ENCODE measurements at places on chromosomes 2 and 18.

DNA sequence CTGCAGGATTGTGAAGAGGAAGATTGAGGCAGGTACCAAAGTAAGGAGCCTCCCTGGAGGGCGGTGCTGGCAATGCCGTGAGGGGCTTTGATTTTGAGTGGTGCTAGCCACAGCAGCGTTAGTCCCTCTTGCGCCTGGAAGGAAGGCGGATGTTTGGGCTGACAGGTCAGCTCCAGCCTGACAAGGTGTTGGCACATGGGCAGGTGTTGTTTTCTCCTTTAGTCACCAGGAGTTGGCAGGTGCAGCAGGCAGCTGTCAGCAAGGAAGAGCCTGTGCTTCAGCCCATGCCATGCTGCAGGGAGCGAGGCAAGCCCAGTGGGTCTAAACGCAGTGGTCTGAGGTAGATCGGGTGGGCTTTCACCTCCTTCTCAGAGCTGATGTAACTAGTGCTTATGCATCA, 8.5 kb downstream of the SEC11C start:
- DNase-seq = no peak

DNA sequence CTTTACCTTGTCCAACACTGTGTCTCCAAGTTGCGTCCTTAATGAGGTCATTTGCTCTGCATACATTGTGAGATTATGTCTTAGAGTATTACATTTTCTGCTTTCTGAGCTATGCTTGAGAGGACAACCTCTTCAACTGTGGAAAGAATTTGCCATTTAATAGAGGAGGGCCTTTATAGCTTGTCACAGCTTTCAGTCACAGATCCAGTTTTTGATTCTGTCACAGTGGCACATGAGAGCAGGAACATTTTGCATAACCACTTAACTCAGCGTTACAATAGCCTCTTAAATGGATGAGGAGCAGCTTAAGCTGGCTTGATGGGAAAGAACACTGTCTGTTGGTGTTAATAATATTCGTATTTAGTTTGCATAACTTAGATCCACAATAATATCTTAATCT, 63.0 kb downstream of the RHBDD1 start:
- DNase-seq = no peak

GRCh38 chr2:202361108-202361507, 15.0 kb upstream of the BMPR2 start:
- DNase-seq = no peak

- DNase-seq = no peak
Measured at GRCh38 chr2:105375001-105375561, 23.8 kb downstream of the FHL2 start.

GRCh38 chr2:101256316-101256715, 3.6 kb downstream of the CNOT11 start:
- DNase-seq = no peak

DNA sequence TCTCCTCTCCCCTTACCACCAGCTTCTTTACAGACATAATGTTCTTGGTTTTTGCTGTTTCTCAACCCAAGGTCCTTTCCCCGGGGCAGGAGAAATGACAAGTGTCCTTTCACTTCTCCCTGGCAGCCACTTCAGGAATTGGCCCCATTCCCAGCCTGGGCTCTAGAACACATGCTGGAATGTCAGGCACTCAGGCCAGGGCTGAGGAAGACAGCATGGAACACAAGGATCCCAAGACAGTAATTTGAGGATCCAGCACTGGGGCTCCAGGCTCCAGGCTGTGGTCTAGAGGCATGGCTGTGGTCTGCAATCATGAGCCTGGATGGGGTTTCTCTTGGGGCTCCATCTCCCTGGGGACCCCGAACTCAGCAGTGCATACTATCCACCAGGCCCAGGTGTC, 201.4 kb downstream of the CELF4 start:
- no peak for DNase-seq

DNA sequence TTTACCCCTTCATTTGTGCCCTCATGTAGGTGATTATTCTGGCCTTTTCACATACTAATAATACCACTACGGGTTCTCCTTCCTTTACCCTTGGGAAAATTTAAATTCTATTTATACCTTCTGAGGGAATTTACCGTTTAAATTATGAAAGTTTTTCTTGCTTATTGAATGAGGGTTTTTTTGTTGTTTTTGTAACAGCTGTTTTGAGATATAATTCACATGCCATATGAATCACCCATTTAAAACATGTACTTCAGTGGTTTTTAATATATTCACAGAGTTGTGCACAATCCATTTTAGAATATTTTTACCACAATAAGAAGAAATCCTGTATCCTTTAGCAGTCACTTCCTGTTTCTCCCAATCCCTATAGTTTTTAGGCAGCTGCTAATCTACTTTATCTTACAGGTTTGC, 54.7 kb downstream of the EML4 start:
- DNase-seq = no peak

DNA sequence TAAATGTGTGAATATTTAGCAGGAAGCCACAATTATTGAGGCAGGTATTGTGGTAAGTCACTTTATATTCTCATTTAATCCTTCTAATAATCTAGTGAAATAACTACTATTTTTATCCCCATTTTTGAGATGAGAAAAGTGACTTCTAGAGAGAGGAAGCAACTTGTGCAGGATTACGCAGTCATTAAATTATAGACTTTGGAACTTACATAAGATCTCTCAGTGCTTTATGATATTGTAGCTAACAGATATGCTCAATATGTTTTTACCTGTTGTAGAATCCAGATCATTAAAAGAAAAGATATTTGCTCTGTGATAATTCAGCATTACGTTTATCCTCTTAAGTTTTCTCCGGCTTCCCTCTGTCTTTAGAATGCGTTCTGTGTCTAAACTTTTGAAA, 50.5 kb downstream of the MBD5 start:
- no peak for DNase-seq

DNA sequence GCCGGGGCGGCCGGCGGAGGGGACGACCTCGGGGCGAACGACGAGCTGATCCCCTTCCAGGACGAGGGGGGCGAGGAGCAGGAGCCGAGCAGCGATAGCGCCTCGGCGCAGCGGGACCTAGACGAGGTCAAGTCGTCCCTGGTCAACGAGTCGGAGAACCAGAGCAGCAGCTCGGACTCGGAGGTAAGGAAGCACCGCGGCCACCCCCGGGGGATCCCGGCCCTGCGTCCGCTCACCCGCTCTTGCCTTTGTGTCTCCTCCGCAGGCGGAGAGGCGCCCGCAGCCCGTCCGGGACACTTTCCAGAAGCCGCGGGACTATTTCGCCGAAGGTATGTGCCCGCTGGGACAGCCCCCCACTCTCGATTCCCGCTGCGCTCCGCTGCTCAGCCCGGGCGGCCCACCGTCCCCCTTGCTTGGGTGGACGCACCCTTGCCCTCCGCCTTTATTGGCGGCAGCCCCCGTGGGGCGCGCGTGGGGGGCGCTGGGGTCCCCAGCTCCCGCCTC, 611 bp downstream of the TCF7L1 start:
- DNase-seq = no peak

DNA sequence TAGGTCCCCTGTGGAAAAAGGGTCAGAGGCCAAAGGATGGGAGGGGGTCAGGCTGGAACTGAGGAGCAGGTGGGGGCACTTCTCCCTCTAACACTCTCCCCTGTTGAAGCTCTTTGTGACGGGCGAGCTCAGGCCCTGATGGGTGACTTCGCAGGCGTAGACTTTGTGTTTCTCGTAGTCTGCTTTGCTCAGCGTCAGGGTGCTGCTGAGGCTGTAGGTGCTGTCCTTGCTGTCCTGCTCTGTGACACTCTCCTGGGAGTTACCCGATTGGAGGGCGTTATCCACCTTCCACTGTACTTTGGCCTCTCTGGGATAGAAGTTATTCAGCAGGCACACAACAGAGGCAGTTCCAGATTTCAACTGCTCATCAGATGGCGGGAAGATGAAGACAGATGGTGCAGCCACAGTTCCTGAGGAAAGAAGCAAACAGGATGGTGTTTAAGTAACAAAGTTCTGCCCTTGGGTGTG, 165.8 kb downstream of the RPIA start:
- no peak for DNase-seq

DNA sequence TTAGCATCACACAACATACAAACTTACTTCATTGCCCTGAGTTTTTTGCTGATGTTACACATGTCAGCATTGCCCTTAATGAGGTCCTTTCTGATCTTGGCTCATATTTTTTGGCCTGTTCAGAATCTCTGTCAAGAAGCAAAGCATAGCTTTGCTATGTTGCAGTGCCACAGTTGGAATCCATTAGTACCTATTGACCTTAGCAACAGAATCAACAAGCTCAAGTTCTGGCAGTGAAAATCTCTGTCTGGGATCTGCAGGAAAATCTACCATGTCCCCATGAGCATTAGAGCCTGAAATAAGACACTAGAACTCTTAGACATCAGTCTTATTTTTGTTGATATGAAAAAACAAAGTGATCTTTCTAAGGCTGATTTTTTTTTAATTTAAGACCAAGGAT, 105.6 kb upstream of the FHL2 start:
- DNase-seq = no peak

DNA sequence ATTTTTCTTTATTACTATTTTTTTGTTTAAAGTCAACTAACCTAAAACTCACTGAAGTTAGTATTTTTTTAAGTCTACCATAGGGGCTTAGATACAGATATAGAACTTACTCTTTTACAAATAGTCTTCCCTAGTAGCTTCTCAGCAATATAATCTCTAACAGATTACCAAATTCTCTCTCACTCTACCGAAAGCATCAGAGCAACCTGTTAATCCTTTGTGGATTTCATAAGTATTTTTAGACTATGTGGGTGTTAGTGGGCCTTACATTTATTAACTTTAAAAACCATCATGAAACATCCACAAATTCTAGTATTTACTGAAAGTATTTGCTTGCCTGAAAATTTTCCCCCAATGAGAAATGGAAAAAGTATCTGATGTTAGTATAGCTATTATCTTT, 84.6 kb upstream of the TFPI start:
- DNase-seq = no peak

- DNase-seq = no peak
Measured at GRCh38 chr18:24770311-24771024, 310.0 kb downstream of the HRH4 start.

GRCh38 chr2:12223732-12224131, 477.3 kb downstream of the LPIN1 start:
- no peak for DNase-seq

DNA sequence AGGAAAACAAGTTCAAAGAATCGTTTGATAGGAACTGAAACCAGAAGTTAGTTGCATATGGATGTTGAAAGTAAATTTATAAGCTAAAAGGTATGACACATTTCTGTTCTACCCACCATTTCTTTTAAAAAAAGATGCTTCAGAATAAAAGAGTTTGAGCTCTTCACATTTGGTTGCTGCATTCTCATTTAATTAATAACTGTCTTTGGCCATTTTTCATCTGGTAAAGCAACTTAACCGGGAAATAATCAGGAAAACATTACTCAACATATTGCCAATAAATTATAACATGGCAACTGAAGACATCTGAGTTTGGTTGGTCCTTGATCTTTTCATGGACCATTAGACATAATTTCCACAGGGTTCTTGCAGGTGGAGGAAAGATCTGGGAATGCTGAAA, 180.2 kb upstream of the TWIST2 start:
- no peak for DNase-seq

DNA sequence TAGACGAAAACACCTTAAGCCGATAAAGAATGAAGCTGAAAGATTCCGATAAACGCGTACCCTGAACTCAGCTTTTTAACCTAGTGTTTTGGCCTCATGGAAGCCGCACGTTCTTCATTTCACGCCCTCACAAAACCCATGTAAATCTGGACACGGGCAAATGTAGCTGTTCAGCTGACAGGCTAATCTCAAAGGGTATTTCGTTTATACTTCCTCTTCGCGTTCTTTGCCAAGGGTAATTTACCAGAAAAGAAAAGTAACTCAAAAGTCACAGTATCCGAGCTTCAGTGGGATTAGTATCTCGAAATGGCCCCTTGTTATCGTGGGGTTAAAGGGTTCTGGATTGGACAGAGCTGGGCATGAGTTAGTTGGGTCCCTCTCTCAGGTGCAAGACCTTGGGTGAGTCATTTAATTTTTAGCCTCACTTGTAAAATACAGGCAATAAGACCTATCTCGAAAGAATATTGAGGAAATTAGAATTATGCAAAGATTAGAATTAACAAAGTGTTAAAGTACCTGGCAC, 22.0 kb upstream of the STPG4 start:
- DNase-seq = no peak

- no peak for DNase-seq
Measured at GRCh38 chr2:23449413-23449812, 64.4 kb downstream of the KLHL29 start.

- no peak for DNase-seq
Measured at GRCh38 chr2:191572319-191572718, 105.6 kb upstream of the NABP1 start.

DNA sequence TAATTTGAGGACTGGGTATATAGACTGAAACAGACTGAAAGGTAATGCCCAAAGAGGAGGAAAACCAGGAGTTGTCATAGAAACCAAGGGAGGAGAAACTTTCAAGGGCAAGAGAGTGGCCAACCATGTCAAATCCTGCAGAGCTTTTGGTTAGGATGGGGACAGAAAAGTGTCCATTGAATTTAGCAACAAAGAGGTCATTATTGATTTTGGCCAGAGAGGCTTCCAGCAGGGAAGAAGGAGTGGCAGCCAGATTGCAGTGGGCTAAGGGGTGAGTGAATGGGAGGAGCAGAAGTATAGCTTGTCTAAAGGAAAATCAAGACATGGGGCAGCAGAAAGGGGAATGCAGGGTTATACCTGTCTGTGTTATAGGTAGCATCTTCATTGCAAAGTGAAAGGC, 194.0 kb downstream of the CAMKMT start:
- no peak for DNase-seq

DNA sequence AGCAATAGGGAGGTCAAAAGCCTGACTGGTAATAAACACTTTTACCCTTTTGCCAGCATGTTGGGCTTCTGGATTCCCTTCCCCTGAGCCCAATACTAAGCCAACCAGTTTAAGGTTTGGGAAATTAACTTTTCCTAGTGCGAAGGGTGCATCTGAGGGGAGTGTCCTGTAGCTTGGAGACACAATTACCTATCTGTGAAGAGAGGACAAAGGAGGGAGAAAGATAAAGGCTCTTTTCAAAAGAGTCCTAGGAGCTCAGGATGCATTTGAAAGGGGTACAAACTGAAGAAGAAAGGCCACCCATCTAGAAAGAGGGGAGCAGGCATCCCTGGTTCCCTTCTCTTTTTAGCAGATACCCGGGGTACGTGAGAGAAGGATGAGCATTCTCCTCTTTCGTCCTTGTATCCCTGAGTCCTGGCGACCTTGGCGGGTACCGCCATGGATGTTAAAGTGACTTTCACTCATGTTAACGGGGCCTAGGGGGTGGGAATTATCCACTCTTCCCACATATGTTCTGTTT, 25.1 kb downstream of the C18orf54 start:
- DNase-seq = no peak

DNA sequence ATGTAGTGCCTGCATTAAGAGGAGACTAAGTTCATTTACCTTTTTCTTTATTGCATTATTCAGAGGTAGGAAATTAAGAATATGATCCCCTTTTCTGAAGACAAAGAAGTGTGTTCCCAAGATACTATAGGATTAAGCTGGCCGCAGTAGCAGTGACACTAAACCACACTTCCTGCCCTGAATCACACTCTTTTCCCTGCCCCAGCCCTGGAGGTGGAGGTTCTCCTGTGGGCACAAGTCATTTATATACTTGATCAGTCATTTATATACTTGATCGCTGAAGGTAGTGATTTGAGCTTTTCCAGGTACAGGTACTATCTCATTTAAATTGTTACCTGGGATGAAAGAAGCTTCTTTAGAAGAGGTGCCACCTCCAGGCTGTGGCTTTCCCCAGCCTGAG, 78.6 kb downstream of the ARMC9 start:
- peak; percentile 48 for DNase-seq

Measured in activated CD4-positive, alpha-beta T cell treated with anti-CD3 and anti-CD28 coated beads, Interleukin-2, Interleukin-4, amounts not matched to agents 100 ng/mL and 50 ng/mL, durations not matched to agents 16 hours and 8 hours (primary cell).